Stimulated activated CD4-positive, alpha-beta T cell treated with anti-CD3 and anti-CD28 coated beads, Interleukin-12 subunit alpha, Interleukin-12 subunit beta, amount 100 ng/mL, for 48 hours (primary cell): ENCODE measurements at places on chromosomes 3 and 15.
A peak's percentile ranks its signal among the peaks of the same experiment; 100 is the strongest.

- DNase-seq: no peak
These were observed 1.4 kb downstream of the PCCB start for GRCh38 chr3:136251511-136251910.

DNA sequence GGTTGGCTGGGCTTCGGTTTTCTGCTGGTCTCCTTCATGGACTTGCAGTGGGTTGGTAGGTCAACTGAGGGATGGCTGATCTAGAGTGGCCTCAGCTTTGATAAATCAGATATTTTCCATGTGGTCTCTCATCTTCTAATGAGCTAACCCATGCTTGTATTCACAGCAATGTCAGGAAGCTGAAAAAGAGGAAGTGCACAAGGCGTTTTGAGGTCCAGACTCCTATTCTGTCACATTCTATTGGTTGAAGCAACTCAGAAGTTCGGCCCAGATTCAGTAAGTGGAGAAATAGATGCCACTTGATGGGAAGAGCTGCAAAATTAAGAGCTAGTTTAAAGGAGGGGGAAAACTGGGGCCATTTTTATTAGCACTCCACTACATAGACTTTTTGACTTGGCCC lies 361.2 kb downstream of the DIPK2A start:
- DNase-seq: no peak

GRCh38 chr3:117287602-117288001 lies 578.0 kb downstream of the TUSC7 start:
- no peak for DNase-seq

DNA sequence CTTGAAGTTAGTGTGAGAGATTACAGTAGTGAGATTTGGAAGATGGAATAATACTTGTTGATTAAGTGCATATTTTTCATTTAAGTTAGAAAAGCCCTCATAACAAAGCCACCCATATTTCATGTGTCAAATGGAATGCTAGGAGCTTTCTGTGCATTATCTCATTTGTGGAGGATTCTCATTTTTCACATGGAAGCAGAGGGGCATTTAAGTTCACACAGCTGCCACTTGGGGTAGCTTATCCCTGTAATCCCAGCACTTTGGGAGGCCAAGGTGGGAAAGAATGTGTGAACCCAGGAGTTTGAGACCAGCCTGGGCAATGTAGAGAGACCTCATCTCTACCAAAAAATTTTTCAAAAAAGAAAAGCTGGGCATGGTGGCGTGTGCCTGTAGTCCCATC lies 55.2 kb downstream of the RAB7A start:
- no peak for DNase-seq

GRCh38 chr3:182971637-182972036 lies 8.7 kb downstream of the DCUN1D1 start:
- no peak for DNase-seq

- no peak for DNase-seq
These were observed 57.1 kb downstream of the TP63 start for GRCh38 chr3:189688262-189688661.

DNA sequence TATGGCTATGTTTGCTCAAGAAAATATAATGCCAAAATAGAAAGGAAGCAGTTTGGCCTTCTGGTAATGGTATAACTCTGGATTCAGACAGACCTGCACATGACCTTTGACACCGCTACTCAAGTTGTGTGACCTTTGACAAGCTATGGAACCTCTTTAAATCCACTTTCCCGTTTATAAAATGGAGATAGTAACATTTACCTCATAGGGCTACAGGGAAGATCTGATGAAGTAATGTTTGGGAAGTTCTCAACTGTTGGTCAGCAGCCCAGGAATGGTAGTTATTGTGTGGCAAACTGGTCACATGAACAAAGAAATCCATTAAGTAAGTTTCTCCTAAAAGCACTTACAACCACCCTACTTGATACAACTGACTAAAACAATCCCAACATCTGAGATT lies 95.1 kb upstream of the PHLDB2 start:
- DNase-seq: no peak

DNA sequence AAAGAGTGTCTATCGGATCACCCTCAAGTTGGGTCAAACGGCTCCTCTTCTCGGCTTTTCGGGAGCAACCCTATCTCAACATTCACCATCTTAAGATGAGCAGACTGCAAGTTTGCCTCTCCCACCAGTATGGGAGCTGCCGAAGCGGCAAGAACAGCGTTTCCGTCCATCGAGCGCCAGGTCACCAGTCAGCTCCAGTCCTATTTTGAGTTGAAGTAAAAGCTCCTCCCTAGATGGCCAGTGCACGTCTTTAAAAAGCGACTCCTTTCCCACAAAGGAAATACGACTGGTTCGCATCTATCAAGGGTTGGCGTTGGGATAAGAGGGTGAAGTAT lies 369 bp upstream of the U2SURP start:
- no peak for DNase-seq

GRCh38 chr3:8183627-8184026 lies 318.0 kb upstream of the LMCD1 start:
- DNase-seq: no peak

DNA sequence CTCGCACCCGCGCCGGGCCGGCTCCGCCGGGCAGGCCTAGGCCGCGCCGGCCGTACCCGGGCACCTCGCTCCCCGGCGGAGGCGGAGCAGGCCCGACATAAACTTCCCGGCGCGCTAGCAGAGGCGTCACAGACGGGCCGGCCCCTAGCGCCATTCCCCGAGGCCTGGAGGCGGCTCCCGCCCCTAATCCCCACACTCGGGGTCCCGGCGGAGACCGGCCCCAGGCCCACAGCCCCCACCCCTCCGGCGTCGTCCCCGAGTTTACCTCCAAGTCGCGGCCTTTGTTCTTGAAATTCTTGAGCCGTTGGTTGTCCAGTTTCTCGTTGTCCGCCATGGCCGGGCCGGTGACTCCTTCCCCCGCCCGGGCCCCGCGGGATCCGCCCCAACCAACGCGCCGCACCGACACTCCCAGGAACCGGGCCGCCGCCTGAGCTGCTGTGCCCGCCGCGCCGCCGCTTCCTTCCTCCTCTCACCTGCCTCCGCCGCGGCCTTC lies 376 bp downstream of the KPNA4 start:
- DNase-seq: peak; percentile 40

DNA sequence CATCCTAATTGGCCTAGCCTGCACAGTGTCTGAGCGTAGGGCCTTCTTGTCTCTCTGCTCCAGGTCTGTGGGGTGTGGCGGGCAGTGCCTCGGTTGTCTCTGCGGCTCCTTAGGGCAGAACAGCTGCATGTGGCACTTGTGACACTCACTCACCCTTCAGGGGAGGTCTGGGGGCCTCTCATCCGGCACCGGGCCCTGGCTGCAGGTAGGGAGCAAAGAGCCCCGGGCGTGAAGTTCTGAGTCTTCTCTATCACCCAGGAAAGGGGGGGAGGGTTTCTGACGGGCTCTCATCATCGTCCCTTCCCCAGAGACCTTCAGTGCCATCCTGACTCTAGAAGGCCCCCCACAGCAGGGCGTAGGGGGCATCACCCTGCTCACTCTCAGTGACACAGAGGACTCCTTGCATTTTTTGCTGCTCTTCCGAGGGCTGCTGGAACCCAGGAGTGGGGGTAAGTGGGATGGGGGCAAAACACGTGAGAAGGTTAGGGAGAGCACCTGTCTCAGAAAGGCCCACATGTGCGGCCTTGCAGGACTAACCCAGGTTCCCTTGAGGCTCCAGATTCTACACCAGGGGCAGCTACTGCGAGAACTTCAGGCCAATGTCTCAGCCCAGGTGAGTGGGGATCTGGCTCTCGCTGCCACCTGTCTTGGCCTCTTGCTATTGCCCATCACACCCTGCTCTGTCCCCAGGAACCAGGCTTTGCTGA lies 2.6 kb downstream of the CHRD start:
- DNase-seq: no peak

DNA sequence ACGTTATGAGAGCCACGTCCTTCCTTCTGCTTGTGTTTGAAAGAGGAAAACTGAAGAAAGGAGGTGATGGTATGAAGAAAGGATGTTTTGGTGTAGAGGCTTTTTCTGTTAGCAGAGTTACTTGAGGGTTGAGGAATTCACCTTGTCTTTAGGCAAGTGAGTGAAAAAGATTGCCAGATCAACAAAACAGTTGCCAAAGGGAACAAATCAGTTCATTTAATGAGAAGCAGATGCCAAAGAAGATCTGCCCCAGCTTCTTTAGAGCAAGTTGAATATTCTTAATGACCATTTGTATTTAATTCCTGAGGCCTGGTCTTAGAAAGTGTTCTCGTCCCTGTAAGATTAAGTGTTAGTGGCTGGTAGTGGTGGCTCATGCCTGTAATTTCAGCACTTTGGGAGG lies 2.6 kb downstream of the CHCHD6 start:
- DNase-seq: no peak

DNA sequence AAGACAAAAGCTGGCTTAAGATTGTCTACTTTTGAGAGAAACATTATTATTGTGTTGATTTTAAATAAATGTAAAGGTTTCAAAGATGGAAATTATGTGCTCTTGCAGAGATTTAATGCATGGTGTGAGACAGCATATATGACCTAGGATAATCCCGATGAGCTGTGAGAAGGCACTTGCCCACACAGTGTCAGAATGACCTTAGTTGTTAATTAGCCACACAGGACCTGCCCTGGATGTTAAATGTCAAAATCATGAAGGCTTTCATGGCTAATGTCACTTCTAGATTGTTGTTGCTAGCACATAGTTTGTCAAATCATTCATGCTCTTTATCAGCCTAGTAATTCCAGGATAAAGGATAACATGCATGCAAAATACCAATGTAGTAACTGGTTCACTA lies 135.3 kb upstream of the GAP43 start:
- DNase-seq: no peak

DNA sequence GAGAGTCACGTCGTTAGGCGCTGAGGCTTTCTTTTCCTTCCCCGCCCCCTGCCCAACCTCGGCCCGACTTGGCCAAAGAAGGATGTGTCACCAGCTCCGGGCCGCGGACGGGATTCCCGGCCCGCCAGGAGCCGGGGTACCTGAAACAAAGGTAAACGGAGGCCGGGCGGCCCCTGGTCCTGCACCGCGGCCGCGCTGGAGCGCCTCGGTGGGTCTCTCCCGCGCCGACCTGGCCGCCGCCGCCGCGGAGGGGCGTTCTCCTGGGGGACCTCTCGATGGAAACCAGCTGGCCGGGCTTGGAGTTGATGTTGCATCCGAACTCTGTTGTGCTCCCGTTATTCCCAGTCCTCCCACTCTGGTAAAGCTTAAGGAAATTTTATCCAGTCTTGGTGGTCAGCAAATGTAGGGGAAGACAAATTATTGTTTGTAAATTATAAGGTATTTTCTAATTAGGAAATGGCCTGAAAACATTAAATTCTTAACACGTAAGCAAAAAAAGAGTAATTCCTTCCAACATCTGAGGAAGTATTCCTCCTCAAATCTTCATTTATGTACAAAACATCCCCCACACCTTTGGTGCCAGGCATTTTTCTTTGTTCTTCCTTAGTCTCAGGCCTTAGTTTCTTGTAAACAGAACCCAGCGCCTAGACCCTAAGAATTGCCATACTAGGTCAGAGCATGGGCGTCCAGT lies 888 bp downstream of the PPP2R3A start:
- no peak for DNase-seq

DNA sequence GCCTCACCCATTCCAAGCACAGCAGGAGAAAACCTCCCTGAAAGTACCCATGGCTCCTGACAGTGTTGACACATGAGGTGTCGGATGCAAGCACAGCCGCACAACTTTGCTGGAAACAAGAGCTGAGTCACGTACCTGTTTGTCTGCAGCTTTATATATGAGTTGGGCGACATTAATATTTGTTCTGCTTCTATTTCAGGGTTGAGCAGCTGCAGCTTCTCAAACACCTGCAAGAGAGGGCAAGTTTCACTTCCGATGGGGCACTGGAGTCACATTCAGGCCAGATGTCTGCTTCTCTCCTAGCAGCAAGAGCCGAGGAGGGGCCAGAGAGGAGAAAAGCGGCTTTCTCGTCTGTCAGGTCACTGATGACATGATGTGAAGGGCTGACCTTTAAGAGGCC lies 88.0 kb downstream of the NUP210 start:
- DNase-seq: no peak

GRCh38 chr3:128174675-128175590 lies 21.7 kb downstream of the EEFSEC start:
- DNase-seq: no peak

- no peak for DNase-seq
These were observed 33.1 kb downstream of the WNT5A start for GRCh38 chr3:55453886-55454496.

DNA sequence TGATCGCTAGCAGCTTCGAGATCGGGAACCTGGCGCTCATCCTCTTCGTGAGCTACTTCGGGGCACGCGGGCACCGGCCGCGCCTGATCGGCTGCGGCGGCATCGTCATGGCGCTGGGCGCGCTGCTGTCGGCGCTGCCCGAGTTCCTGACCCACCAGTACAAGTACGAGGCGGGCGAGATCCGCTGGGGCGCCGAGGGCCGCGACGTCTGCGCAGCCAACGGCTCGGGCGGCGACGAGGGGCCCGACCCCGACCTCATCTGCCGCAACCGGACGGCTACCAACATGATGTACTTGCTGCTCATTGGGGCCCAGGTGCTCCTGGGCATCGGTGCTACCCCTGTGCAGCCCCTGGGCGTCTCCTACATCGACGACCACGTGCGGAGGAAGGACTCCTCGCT lies 62.5 kb downstream of the SLCO3A1 start:
- DNase-seq: no peak

- DNase-seq: no peak
These were observed 406.1 kb downstream of the TBC1D5 start for GRCh38 chr3:17336291-17336690.

- DNase-seq: no peak
These were observed 17.3 kb upstream of the BSN start for GRCh38 chr3:49536875-49537533.

DNA sequence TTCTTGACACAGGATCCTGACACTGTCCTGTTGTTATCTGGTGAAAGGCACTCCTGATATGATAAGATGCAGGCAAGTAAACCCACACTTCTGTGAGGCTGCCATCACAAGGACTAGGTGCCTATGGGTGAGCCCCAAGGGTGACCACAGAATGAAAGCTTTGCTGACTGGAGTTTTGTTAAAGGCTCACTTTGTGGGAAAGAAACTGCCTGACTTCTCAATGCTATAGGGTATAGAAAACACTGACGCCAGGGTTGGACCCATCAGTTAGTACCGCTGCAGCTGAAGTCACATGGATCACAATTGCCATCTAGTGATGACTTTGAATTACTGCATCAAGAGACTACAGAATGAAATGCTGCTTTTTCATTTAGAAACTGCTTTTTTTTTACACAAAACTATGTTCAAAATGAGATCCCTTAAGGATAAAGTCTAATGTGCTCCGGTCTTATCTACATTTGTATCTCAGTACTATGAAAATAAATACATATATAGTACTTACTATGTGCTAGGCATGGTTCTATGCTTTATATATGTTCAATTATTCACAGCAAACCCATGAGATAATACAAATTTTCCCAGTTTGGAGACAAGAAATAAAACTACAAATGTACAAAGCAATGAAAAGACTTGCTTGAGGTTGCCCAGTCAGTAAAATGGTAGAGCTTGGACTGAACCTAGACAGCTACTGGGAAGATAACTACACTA lies 64.2 kb upstream of the CMSS1 start:
- DNase-seq: no peak

DNA sequence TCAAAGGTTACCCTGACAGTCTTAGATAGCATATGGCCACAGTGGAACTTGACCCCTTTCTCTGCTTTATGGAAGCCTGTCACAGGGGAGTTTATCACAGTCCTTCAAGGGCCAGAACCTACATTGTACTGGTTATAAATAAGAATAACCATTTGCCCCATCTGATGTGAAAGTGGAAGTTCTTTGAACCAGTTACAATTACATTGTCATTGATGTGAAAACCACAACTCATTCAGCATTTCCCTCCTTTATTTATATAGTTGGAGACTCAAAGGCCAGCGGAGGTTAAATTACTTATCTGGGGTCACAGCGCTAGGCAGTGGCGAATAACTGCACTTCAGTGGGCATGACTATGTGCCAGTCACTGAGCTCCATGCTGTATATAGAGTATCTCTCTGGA lies 60.5 kb upstream of the TBC1D5 start:
- no peak for DNase-seq

GRCh38 chr3:191100516-191100915 lies 98.5 kb upstream of the OSTN start:
- DNase-seq: no peak
